NB4 (cell line): ENCODE measurements at places on chromosomes 5 and 9.

- DNase-seq, result no peak
Observed at GRCh38 chr5:146794326-146795029, 84.1 kb downstream of the PPP2R2B start.

DNA sequence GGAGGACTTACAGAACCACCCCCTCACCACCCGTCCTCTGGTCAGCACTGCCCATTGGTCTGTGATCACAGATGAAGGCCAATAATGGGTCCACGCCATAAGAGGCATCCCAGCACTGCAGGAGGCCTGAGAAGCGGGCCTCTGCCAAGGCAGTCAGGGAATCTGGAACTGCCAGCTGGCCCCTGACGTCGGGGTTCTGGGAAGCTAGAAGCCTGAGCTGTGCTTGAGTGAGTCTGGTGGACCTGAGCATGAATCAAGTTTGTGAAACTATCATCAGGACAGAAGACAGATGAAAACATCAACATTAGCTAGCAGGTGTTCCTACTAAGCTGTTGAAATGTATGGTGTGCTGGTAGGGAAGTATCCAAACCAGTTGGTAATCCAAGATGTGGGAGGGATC is 7.8 kb downstream of the ANGPTL2 start:
- DNase-seq, result no peak

DNA sequence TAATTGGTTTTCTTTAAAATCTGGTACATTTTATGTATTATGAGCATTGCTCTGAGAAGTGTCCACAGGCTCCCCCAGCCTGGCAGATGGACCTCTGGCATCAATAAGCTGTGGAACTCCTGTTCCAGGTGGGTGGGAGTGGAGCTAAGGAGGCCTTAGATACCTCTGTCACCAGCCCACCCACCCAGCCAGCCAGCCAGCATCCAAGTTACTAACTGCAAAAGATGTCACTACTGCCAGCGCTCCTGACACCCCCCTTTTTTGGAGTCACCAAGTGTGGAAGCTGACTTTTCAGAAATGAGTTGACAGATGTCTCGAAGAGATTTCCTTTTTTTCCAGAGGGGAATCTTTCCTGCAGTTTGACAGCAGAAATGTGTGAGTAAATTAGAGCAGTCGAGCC is 111.2 kb downstream of the GALNT10 start:
- DNase-seq, result no peak

DNA sequence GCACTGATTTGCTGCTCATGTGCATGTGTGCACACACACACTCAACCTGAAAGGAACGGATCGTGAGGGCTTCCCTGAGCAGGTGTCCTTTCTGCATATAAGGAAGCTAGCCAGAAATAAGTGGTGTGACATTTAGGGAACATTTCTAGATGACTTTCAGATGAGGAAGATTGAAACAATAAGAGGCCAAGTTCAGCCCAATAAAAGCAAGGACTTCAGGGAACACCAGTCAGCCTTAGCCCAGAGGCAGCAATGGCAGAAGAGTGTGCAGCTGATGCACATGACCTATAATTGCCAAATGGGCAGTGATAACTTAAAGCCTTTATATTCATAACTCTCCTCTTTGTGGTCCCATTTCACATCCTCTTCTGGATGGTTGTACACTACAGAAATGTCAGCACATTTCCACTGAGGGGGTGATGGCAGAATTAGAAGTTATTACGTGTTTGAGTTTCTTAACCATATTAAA is 255.5 kb downstream of the TRIM32 start:
- DNase-seq, result no peak

GRCh38 chr9:27365707-27366376 is 68.9 kb upstream of the EQTN start:
- DNase-seq, result peak; percentile 20

- no peak for DNase-seq
Observed at GRCh38 chr9:21995666-21996398, 1.2 kb downstream of the CDKN2B-AS1 start.

DNA sequence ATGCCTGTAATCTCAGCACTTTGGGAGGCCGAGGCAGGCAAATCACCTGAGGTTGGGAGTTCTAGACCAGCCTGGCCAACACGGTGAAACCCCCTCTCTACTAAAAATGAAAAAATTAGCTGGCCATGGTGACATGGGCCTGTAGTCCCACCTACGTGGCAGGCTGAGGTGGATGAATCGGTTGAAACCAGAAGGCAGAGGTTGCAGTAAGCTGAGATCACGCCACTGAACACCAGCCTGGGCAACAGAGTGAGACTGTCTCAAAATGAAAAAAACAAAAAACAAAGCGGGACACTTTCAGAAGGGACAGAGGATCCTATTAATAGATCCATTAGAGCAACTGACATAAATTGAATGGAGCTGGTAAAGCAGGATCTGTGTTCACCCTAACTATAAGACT is 89.6 kb upstream of the SGCD start:
- DNase-seq, result no peak

GRCh38 chr9:70127540-70128416 is 84.1 kb downstream of the MAMDC2 start:
- no peak for DNase-seq
